ENCODE measurements at places on chromosomes 6 and 20. TPM values are rescaled to one million over a fixed set of nuclear protein-coding genes. Genes with fewer than 3 reads are reported as not detected.

C6orf58 gene
- total RNA-seq = not detected

MAS1 gene
- not detected for total RNA-seq

DNA sequence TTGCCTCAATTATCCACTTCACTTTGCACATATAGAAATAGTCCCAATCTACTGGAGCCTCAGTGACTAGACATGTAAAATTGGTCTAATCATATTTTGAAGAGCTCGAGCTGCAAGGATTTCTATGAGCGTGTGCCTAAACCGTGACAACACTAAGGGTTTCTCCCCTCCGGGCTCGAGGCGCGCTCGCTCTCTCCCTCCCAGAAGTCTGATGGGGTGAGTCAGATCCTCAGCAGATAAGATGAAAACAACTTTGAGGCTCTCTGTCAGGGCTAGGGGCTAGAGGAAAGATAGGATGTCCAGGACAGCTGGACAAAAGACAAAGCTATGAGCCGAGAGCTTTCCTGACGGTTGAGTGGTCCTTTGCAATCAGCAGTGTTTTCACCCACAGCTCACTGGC lies 16.8 kb downstream of the GNAS-AS1 start:
- no peak for DNase-seq

- DNase-seq = no peak
Measured at GRCh38 chr6:51382847-51383246, 564.2 kb downstream of the TFAP2B start.

DNA sequence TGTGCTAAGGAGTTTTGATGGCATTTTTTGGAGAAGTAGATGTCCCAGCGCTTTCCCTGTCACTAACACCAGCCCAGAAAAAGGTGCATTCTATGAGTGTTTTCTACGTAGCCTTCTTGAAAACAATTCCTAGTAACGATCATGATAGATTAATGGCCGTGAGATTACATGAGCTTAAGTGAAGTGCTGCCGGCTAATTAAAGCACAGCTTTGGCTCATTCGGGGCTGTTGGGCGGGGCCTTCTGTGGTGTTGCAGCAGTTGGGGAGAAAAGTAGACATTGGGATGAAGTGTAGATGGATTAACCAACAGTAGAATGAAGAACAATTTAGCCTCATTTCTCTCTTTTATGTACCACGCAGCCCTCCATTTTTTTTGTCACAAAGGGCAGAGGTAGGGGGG lies 20.8 kb upstream of the TRAF3IP2 start:
- DNase-seq = no peak

DNA sequence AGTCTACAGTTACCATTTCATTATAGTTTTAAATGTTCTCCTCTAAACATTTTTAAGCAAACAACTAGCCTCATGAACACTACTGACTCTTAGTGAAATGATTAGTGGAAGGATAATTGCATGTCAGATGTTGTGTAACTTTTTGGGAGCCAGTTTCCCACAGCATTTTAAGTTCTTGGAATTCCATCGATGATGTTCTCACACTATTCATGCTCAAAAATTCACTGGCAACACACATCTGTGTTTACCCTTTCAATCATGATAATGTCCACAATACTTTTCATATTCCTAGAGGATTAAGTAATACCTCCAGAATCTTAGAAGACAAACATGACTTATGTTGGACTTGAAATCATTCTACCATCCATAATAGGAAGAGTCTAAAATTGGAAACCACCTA lies 678.1 kb upstream of the ID4 start:
- DNase-seq = no peak

DNA sequence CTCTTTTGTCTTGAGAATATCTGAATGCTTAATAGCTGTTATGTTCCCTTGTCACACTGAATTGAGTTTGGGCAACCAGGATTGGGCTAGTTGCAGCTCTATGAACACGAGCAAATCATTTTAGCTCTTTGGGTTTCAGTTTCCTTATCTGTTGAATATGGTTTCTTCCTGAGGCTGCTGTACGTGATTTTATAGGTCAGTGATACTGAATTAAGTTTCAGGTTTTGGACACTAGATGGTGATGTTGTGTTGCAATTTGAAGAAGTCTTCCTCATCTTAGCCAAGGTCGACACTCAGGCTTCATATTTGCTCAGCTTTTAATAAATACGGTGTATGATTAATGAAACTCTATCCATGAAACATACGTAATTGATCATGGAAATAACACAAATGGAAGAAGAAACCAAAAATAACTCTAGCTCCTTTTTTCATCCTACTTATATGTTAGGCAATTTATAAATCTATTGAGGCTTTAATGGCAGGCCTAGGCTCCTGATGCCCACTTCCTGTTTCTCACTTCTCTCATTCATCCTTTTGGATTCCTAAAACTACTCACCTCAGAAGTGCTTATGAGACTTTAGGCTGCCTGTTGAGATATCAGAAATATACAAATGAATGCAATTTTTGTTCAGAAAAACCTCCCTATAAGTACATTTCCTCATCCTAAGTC lies 354.1 kb upstream of the MAP3K7 start:
- DNase-seq = no peak

GRCh38 chr6:155495011-155495768 lies 39.6 kb upstream of the NOX3 start:
- DNase-seq = peak; percentile 72

GRCh38 chr6:34393191-34393965 lies 909 bp upstream of the NUDT3 start:
- no peak for DNase-seq

DNA sequence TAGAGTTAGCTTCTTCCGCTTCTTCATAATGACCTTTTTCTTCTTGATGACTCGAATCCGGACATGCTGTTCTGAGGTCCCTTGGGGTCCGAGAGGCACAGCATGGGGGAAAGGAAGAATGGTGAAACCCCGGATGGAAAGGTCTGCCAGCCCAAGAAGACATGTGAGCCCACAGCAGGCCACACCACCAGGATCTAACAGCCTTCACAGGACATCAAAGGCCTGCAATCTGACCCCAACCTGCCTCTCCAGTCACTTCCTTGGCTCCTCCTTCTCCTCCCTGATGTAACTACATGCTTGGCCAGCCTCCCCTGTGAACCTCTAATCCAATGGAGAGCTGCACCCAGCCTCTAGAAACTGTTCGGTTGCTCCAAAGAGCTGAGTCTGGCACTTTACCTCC lies 1.6 kb downstream of the CPXM1 start:
- DNase-seq = no peak

- DNase-seq = no peak
Measured at GRCh38 chr20:5172167-5172601, 45.4 kb downstream of the CDS2 start.

DNA sequence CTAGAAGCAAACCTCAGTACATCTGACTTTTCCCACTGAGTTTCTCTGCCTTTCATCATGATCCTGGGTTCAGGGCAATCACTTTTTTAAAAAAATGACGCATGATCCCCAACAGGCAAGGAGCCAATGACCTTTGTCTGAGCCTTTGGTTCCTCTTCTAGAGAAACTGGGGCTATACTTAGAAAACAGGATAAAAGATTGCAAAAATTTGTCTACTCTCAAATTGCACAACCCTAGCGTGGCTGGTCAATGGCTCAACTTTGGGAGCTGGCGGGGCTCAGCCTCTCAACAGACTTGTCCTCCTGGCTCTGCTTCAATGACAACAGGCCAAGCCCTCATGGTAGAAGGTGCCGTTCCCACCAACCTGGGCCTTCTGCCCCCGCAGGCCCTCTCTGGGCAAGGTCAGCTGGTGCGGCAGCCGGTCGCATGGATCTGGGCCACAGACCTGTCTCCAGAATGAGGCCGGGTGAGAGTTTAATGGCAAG lies 48.7 kb downstream of the PDYN start:
- no peak for DNase-seq

- no peak for DNase-seq
Measured at GRCh38 chr6:148596891-148597455, 149.9 kb upstream of the UST start.

GRCh38 chr6:78611886-78612480 lies 255.4 kb upstream of the IRAK1BP1 start:
- no peak for DNase-seq
